ENCODE measurements at places on chromosomes 3 and 15.

DNA sequence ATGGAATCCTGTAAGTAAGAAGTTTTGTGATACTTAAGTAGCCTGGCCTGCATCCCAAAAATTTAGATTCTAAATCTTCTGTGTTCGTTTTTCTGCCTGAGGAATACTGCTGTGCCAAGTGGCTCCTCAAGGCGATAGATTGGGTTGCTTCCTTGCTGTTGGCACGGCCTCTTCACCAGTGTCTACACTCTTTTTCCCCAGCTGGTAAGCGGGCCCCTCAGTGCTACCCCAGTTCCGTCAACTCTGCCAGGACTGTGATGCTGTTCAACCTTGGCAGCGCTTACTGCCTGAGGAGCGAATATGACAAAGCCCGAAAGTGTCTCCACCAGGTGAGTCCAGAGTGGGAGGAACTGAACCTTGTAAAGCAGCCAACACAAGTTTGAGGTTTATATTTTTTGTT, 53.3 kb upstream of the TRIM71 start:
- no peak for DNase-seq

- DNase-seq, result no peak
Observed at GRCh38 chr15:62976301-62976881, 66.2 kb upstream of the TPM1 start.

GRCh38 chr3:194049394-194049793, 86.6 kb upstream of the HES1 start:
- no peak for DNase-seq

DNA sequence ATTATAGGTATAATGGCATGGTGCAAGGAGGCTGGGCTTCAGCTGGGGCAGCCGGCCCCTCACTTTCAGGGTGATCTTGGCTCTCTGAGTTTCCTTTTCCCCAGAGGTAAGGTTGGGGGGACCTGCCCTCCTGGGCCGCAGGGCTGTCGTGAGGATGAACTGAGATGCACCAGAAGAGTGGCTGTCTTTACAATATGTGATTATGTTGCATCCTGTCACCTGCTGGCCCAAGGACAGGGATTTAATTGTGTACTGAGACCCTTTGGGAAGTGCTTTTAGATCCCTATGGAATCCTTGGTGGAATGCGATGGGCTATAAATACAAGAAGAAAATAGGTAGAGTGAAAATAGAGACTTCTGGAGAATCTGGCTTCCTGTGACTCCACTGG, 22.1 kb downstream of the ANAPC13 start:
- DNase-seq, result no peak

DNA sequence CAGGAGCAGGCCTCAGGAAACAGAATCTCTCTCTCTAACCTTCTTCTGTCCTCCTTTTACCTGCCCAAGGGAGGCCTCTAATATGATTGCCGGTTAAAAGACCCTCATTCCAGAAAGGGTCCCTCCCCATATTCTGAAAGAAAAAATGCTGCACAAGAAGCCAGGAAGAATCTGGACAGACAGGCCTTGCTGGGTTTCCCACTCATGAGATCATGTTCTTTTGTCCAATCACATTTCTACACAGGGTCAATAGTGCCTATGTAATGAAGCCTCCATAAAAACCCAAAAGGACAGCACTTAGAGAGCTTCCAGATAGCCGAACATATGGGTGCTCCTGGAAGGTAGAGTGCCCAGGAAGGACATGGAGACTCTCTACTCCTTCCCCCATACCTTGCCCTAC, 146.0 kb downstream of the MYO9A start:
- DNase-seq, result no peak

DNA sequence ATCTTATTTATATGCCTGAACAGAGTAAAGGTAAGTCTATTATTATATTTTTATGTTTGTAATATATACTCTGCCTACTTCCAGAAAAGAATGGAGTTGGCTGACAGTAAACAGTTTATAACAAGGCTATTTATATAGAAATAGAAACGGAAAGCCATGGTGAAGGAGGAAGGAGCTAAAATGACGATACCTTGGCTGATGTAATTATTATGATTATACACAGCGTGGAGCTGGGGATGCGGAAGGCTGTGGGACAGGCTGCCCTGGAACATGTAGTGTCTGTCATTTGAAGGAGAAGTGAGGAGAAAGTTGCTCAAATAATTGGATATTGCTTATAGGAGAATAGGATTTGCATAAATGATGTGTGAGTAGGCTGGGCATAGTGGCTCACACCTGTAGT, 37.8 kb downstream of the CEMIP start:
- no peak for DNase-seq

- DNase-seq, result no peak
Observed at GRCh38 chr15:56038707-56039106, 45.3 kb upstream of the NEDD4 start.

DNA sequence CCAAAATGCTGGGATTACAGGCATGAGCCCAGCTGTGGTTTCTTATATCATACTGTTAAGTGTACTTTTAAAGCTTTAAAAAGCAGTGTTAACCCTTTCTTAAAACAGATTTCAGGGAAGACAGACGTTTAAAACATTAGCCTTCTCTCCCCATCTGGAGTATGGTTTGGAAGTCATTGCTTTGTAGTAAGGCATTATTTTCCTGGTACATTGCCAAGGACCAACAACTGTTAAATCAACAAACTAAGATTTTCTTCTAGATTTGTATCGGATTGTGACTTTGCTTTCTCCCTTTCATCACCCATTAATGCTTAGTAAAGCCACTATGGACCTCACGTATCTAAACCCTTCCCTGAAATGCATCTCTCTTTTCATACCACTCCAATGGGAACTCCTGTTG, 50.5 kb downstream of the UBE2E1 start:
- DNase-seq, result no peak

DNA sequence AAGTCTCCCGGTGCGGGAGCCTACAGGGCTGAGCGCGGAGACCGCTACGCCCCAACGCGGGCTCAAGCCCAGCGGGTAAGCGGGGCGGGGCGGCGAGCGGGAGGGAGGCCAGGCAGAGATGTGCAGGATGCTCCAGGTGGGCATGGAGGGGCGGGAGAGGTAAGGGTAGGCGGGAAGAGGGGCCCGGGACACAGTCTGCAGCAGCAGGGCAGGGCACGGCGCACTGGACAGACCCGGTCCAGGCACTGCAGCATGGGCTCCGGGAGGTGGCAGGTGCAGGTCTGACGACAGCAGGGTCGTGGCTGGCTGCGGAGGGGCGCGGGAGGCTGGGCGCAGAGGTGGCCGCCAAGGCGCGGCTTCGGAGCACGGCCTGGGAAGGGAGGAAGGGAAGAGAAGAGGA, 102.8 kb downstream of the GABRB3 start:
- DNase-seq, result no peak

Measured in stimulated activated naive B cell treated with anti-CD40 and anti-IgM and Interleukin-4, amounts not matched to agents 10 μg/mL and 1 μg/mL and 100 μg/mL, for 72 hours (primary cell).